ENCODE measurements at places on chromosomes 6 and 20.

GRCh38 chr6:138099832-138100231 is 7.4 kb downstream of the PERP start:
- no peak for DNase-seq

DNA sequence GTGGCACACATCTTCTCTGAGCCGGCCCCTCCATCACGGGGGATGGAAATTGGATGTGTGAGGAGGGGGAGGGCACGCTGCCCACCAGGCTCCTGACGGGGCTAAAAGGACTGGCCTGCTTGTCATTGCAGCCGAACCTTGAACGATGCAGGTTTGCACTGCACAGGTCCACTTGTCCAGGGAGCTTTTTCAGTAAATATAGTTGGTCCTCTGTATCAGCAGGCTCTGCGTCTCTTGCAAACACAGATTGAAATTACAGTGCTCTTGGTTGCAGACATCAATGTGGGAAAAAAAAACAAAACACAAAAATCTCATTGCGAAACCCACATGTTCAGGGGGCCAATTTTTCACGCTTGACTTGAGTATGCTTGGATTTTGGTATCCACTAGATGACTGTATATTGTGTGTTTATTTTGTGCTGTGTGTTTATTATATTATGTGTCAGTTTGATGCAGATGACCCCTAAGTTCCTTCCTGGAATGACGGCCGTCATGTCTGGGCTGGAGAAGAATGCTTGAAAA is 29.2 kb downstream of the ERMARD start:
- DNase-seq = no peak

- DNase-seq = no peak
Measured at GRCh38 chr6:108568551-108569305, 8.0 kb downstream of the FOXO3 start.

- no peak for DNase-seq
Measured at GRCh38 chr6:36263390-36264000, 6.4 kb upstream of the PNPLA1 start.

DNA sequence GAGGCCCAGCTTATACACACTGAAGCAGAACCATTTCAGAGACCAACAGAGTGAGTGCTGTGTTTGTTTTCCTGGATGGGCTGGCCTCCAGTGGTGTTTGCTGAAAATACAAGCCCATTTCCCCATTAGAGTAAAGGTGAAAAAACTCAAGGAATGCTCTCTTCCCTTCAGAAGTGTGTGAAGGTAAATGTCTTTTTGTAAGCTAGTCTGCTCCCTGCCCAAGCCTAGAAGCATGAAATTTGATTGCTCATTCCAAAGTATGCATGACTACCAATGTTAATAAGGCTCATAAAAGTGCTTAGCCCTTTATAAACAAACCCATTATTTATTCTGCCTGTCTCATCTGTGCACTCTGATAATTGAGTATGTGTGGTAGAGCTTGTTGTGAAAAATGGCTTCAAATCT is 59.1 kb downstream of the ADGRF1 start:
- DNase-seq = no peak

- DNase-seq = no peak
Measured at GRCh38 chr20:20561172-20561571, 151.3 kb downstream of the RALGAPA2 start.

DNA sequence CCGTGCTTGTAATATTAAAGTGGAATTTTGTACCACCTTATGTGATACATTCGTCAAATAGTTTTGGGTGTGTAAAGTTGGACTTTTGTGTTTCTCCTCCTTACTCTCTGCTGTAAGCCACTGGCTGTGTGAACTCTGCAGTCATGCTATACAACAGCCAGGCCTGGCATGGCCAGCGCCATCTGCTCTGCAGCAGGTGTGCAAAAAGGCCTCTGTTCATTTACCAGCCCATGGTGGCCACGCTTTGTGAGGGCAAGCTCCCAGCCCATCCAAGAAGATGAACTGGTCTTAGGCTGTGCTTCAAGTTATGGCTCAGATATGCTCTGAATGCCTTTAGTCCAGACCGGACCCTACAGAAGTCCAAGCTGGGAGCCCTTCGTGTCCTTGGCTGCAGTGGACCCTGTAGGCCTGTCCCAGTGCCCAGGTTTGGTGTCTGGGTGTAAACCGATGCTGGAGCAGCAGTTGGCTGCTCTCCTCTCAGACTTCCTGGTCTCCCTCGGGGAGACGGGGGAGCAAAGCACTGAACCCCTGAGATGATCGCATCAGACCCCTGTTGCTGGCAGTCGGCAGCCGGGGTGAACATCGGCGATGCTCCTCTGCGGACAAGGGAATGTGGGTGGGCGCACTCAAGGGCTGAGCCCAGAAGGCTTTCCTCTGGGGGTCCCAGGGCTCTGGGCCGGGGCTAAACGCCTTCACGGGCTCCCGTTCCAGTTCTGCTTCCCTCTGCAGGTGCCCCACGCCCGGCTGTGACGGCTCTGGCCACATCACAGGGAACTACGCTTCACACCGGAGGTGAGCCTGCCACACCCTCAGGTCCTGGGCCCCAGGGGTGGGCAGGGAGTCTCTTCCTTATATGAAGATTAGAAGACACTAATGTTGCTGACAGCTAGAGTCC is 28.6 kb upstream of the PCMTD2 start:
- DNase-seq = no peak

DNA sequence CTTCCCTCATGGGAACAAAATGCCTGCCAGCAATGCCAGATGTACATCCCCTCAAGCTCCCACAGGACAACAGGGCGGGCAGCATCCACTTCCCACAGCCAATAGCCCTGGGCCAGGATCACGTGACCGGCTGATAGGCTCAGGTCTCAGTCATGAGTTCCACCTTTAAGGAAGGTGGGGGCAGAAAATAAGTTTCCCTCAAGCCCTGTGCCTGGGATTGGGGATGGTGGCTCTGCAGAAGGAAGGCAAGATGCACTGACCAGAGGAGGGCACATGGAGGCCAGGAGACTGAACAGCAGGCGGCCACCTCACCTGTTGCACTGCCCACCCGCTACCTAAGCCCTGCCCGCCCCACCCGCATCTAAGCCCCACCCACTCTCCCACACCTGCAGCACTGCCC is 149.1 kb downstream of the BMP7 start:
- no peak for DNase-seq

- DNase-seq = no peak
Measured at GRCh38 chr6:41451515-41452163, 94.5 kb upstream of the FOXP4 start.

- DNase-seq = no peak
Measured at GRCh38 chr6:35238843-35239289, 20.7 kb upstream of the ZNF76 start.

GRCh38 chr6:123803504-123804013 is at the start of gene NKAIN2:
Gene NKAIN2 (plus strand): TSS chr6:123803865.
- no peak for DNase-seq

GRCh38 chr6:30042476-30042875 is 18.6 kb upstream of the POLR1H start:
- DNase-seq = no peak

DNA sequence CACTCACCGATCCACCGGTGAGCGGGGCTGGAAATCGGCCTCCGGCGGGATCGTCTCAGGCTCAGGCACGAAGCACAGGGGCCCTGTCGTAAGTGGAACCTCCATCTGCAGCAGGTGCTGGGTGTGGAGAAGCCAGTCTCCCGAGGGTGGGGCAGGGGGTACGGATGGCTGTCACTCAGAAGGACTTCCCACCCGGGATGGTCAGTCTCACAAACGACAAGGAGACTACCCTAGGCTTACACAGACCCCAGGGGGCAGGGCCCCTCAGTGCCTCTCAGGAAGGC is 27.8 kb downstream of the YTHDF1 start:
- DNase-seq = no peak

DNA sequence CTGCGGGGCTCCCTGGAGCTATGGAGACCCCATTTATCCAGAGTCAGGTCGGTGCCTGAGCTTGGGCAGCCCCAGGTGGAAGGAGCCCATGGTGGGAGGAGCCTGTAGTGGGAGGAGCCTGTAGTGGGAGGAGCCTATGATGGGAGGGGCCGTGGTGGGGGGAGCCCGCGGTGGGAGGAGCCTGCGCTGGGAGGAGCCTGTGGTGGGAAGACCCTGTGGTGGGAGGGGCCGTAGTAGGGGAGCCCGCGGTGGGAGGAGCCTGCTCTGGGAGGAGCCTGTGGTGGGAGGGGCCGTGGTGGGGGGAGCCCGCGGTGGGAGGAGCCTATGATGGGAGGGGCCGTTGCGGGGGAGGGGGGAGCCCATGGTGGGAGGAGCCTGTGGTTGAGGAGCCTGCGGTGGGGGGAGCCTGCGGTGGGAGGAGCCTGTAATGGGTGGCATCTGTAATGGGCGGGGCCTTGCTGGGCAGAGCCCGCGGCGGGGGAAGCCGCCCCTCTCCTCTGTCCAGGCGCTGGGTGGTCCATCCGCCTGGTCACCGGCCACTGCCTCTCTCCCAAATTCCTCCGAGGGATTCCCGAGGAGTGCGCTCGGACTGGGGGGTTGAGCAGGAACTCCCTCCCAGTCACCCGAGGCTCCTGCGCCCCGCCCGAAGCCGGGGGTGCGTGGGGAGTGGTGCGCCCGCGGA is 567 bp upstream of the FNDC11 start:
- peak; percentile 91 for DNase-seq

- no peak for DNase-seq
Measured at GRCh38 chr20:914727-915498, 1.2 kb downstream of the ANGPT4 start.

DNA sequence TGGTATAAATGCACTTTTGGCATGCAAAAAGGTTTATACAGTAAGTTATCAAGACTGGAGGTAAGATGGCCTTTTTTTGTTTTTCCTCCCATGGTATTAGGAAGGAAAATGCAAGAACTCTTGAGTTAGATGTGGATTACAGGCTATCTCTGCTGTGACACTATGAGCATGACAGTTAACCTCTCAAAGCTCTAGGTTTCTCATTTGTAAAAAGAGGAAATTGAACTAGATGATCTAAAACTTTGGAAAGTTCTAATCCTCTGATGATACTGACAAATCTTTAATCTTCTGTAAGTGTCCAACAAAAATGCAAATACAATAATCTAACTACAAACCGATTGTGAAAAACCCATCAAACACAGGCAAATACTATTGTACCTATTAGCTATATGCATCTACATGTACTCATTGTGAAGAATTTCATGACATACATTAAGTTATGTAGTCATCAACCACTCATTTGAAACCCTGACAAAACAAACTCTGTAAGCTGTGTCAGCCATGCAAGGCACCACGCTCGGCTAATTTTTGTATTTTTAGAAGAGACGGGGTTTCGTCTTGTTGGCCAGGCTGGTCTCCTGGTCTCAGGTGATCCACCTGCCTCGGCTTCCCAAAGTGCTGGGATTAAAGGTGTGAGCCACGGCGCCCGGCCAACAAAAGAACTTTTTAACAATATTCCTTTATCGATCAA is 4.2 kb downstream of the CDK19 start:
- peak; percentile 78 for DNase-seq

DNA sequence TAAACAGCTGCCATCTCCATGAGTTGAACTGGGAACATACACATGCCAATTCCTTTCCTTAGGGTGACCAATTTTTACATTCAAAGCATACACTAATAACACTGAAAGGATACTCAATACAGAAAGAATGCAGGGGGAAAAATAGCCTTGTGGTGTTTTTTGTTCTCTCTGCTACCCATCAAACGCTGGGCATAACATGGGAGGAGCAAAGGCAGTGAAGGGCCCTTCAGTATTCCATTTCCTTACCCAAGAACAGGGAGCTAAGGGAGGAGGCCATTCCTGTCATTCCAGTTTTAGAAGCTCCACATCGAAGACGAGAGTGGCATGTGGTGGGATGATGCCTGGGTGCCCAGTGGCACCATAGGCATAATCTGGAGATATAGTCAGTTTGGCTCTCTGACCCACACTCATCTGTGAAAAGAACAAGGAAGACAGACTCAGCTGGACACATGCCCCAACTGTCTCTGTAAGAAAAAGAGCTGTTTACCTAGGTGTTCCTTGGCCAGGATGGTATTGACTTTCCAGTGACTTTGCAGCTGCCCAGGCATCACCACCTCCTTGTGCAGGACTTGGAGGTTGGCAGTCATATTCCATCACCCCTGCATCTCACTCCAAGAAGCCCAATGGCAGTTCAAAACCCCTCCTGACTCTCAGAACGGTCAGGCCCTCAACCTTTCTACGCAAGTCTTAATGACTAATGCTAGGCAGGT is 20.9 kb downstream of the FKBP1A start:
- no peak for DNase-seq

- no peak for DNase-seq
Measured at GRCh38 chr20:19172637-19173036, 39.8 kb upstream of the SLC24A3 start.

DNA sequence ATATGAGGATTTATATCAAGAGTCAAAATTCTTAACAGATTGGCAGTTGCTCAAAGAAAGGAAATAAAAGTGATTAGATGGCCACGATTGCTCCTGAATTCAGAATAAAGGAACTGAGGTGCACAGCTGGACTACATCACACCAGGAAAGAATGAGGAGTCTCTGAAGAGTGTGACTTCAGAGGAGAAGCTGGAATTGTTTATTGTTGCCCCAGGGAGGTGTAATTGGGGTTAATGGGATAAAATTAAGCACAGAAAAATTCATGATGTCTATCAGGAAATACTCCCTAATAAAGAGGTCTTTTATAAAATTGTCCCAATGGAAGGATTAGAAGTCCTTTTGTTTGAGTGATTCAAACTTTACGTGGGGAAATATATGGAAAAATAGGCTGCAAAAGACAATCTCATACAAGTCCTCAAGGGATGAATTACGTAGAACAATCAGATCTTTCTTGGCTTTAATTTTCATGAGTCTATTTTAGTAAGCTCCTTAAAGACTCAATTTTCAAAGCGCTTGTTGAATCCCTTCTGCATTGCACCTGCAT is 208.6 kb upstream of the RNF217 start:
- no peak for DNase-seq

DNA sequence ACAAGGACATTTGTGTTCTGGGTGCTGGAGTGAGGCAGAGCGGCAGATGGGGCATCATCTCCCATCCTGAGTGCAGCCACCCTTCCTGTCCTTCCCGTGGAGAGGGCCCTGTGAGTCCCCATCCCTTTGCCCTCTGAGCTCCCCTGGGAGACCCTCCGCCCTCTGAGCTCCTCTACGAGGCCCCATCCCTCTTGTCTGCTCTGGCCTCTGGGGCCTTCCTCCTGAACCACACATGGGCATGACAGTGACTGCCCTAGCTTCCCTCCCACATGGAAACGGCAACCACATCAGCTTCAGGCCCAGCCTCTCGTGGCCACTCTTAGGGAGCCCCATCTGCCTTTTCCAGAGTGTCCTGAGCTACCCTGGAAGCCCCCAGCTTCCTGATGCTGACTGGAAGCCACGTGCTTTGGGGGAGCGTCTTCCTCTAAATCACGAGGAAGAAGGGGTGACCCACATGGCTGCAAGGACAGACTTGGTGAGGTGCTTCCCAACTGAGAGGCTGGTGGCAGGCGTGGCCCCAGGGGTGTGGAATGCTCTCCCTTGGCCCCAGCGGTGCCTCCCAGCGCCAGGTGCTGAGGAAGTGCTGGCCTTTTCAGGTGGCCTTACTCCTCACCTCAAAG is 52.6 kb downstream of the GINS1 start:
- no peak for DNase-seq
